ENCODE measurements at places on chromosomes 5 and 9.

DNA sequence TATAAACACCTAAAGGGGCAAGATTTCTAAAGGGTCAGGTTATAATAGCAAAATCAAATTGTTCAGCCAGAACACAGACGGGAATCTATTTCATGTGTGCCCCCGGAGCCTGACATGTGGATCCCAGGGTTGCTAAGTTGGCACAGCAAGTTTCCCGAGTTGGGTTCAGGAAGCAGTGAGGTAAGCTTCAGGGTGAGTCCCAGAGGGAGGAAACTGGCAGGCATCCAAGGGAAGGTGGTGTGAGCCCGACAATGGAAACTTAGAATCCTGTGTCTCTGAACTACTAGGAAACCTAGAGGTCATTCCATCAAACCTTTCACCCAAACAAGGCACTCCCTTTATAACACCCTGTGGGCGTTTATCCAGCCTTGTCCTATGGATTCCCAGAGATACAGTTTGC lies 98.4 kb downstream of the ADRB2 start:
- peak; percentile 75 for DNase-seq

DNA sequence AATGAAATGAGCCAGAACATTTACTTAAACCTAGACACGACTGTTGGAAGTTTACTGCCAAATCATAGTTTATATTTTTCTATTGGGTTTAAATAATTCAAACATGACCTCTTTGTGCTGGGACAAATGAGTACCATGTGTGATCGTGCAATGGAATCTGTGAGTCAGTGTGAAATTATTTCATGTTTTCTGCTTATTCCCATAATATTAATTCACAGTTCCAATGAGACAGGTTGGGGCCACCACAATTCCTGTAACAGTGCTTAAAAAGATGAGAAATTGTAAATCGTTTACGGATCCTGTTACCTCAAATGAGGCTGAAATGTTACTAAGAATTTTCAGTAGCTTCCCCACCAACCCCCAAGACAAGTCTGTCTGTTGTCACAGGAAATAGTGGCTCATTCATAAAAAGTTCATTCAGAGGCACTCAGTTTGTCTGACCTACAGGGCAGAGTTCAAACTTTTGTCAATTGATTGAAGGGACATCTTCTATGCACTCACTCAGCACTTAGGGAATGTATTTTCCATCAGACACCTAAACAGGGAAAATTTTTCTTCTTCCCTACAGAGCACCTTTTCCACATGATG lies 563.9 kb upstream of the ADAMTS16 start:
- DNase-seq: no peak

DNA sequence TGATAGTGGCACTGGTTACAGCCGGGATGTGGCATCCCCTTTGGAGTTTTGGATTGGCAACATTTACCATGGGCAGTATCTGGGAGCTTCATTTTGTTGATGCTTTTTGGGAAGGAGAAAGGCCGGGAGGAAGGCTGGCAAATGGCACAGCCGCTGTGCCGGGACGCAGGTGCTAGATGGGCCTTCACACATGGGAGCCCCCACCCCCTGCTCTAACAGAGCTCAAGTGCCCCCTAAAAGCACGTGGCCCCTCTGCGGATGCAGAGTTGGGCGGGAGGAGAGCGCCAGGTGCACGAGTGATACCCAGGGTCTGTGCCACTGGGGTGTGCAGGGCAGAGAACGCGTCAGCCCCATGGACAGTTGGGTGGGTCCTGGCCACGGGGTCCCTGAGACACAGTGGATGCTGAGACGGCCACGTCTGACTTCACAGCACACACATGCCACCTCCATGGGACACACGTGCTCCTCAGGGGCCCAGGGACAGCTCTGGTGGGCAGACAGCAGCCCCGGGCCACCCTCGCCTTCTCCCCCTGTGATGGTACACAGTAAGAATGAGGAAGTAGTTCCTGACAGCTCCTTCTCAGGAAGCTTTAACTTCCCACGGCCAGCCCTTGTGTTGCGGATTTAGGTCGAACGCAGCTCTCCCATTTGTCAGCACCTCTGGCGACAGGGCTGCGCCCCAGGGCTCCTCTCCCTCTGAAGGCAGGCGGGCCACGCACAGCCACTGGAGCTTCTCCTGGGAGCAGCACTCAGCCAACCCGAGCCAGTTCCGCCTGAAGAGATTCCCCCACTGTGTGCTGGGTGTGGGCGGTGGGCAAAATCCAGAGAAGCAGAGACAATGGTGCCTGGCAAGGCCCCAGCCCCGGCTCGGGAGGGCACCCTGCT lies 10.8 kb downstream of the SLC9A3 start:
- DNase-seq: no peak

DNA sequence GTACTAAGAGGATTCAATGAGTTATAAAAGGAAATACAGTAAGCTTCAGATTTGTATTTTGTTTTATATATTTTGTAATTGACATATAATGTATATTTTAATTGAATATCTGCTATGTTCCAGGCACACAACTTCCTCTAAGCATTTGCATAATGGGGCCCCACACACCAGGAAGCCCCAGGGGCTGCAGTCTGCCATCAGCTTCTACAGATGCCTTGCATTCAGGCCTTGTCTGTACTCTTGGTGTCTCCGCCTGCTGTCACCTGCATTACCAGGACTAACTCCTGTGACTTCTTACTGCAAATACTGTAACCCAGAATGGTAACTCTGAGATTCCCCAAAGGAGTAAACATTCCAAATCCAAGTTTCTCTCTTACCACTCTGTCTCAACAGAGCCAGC lies 20.6 kb downstream of the ARL15 start:
- DNase-seq: no peak

- DNase-seq: no peak
Observed at GRCh38 chr5:148794275-148794674, 32.1 kb upstream of the ADRB2 start.

GRCh38 chr9:96141666-96142065 lies 160.3 kb downstream of the HSD17B3 start:
- no peak for DNase-seq

DNA sequence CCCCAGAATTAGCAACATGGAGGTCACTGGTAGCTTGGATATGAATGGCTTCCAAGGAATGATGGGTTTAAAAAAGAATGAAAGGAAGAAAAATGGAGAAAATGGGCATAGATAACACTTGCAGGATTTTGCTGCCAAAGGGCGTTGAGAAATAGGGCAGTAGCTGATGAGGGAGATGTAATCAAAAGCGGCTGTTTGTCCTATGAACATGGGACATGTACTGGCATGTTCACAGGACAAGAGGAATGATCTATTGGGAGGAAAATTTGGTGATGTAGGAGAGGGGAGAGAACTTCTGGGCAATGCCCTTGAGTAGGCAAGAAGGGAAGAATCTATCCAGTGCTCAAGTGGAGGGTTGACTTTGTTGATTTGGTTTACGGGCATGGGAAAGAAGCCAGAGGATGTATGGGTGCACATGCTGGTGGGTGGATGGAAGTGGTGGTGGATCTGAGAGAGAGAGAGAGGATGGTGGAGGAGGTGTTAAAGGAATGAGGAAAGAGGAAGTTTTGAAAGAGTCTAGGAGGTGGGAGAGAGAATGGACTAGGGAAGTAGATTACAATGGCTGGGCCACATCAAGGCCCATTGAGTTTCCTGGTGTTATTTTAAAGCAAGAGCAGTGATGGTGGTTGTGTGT lies 115.1 kb upstream of the MVB12B start:
- DNase-seq: no peak

DNA sequence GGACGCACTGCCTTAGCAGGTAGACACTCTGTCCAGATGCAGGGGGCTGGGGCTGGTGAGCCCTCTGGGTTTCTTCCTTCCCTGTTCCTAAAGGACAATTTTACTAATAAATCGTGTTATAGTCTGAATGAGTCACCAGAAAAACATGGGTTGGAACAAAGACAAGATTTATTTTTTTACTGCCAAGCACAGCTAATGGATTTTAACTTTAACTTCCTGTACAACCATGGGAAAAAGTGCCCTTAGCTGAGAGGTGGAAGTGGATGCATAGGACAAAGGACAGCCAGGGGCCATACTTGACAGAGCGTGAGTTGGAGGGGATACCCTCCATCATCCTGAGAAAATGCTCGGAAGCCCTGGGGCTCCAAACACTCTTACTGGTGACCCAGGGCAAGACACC lies 300.7 kb downstream of the MSX2 start:
- DNase-seq: no peak

- DNase-seq: no peak
Observed at GRCh38 chr5:107376546-107377276, 294.0 kb downstream of the EFNA5 start.

- no peak for DNase-seq
Observed at GRCh38 chr5:77163453-77163852, 47.0 kb upstream of the PDE8B start.

GRCh38 chr5:13939638-13940037 lies 4.8 kb downstream of the DNAH5 start:
- DNase-seq: no peak

- no peak for DNase-seq
Observed at GRCh38 chr5:132055441-132055807, 5.0 kb upstream of the IL3 start.

GRCh38 chr5:68456756-68457217 lies 241.2 kb downstream of the PIK3R1 start:
- no peak for DNase-seq

DNA sequence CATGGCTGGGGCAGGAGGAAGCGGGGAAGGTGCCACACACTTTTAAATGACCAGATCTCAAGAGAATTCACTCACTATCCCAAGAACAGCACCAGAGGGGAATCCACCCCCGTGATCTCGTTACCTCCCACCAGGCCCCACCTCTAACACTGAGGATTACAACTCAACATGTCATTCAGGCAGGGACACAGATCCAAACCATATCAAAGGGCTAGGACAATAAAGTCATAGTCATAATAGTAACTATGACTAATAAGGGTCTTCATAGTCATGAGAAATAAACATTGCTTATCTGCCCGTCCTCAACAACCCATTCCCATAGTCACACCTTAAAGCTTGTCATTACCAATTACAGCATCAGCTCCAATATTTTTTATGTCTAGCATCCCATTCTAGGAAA lies 65.3 kb upstream of the SMC2 start:
- no peak for DNase-seq

- DNase-seq: no peak
Observed at GRCh38 chr9:123997665-123998277, 13.8 kb upstream of the LHX2 start.

DNA sequence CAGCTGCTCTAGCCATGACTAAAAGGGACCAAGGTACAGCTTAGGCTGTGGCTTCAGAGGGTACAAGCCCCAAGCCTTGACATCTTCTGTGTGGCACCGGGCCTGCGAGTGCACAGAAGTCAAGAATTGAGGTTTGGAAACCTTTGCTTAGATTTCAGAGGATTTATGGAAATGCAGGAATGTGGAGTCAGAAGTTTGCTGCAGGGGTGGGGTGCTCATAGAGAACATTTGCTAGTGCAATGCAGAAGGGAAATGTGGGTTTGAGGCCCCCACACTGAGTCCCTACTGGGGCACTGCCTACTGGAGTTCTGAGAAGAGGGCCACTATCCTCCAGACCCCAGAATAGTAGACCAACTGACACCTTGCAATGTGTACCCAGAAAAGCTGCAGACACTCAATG lies 624.9 kb upstream of the FTMT start:
- DNase-seq: no peak

GRCh38 chr5:172644266-172644665 lies 3.2 kb downstream of the NEURL1B start:
- DNase-seq: no peak

DNA sequence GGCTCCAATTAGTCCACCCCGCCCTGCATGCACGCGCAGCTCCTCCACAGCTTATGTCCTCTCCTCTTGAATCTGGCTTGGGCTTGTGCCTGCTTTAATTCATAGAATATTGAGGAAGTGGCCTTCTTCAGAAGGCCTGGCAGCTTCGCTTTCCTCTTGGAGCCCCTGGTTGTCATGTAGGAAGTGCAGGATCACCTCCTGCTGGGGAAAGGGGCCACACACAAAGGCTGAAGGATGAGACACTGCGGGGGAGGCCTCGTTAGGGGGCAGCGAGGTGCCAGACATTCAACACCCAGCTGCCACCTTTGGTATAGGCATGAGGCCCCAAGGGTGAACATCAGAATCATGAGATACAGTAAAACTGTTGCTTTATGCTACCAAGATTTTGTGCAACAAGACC lies 2.7 kb upstream of the CNOT6 start:
- DNase-seq: peak; percentile 38

GRCh38 chr9:123611226-123611625 lies 255.2 kb downstream of the CRB2 start:
- no peak for DNase-seq

GRCh38 chr9:132175431-132175830 lies 13.6 kb downstream of the NTNG2 start:
- DNase-seq: no peak

GRCh38 chr9:130981002-130981755 lies 27.8 kb upstream of the LAMC3 start:
- no peak for DNase-seq

DNA sequence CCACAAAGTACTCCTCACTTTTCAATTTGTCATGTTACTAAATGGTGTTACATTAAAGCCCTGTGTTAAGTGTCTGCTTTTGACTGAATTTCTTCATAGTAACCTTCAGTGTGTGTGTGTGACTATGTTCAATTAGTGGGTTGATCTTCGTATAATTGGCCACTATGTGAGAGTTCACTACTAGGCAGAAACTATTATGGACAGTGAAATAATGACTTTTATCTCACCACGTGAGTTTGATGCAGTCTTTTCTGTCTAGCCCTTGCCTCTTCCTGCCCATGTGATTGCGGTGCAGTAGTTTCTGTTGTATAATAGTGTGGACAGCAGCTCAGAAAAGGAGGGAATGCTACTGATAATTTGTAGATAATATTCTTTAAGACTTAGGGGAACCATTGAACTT lies 1.8 kb upstream of the MAML1 start:
- DNase-seq: no peak

DNA sequence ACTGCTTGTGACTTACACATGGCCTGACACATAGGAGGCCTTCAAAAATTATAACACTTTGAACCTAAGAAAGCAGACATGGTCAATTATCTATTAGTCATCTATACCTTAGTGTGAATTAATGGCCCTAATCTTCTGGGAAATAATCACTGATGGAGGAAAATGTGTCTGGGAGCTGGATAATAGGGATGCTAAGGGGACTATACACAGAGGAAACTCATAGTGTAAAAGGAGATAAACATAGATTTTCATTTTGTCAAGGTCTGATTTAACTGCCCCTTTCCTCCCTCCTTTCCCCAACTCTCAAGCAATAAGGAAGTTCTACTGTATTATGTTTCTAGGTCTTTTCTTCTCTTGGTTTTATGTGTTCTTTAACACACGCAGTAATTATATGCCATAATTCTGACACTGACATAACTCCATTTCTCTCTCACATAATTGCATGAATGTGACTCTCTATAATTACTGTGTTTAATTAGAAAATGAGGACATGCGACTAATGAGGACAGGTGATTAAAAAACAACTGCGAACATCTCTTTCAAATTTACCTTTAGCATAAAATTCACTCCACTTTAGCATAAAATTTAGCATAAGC lies 18.7 kb upstream of the PRELID2 start:
- DNase-seq: no peak

DNA sequence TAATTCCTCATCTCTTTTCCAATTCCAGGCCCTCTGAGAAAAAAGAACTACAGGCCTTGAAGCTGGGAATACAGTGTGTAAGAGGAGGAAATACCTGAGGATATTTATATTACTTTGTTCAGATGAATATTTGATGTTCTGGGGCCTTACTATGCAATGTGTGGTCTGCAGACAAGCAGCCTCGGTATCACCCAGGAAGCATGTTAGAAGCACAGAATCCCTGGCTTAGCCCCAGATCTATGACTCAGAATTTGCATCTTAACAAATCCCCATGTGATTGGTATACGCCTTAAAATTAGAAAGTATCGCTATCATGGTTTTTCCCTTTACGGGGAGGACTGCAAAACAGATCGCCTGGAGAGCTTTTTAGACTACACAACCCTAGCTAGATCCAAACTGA lies 121.0 kb downstream of the JAKMIP2 start:
- DNase-seq: no peak

GRCh38 chr5:118906947-118907346 lies 81.4 kb downstream of the DTWD2 start:
- no peak for DNase-seq

All from RWPE2 (cell line).